Stimulated activated naive CD8-positive, alpha-beta T cell treated with anti-CD3 and anti-CD28 coated beads, Interleukin-15, amount 100 ng/mL, for 72 hours (primary cell): ENCODE measurements at places on chromosomes 3 and 15.
A peak's percentile ranks its signal among the peaks of the same experiment; 100 is the strongest.

DNA sequence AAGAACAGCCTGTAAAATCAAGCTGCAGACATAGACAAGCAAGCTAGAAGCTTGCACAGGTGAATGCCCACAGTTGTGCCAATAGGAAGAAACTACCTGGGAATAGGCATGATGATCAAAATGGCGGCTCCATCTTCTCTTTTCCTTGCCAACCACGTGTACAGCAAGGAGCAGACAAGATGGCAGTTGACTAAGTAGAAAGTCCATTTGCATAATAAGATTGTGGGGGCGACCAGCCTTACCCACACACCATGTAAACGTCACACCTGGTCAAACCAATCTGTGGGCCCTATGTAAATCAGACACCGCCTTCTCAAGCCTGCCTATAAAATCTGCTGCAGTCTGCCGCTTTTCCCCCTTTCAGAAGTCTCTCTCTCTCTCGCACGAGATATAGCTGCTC is 25.1 kb upstream of the ANKRD34C start:
- no peak for DNase-seq

DNA sequence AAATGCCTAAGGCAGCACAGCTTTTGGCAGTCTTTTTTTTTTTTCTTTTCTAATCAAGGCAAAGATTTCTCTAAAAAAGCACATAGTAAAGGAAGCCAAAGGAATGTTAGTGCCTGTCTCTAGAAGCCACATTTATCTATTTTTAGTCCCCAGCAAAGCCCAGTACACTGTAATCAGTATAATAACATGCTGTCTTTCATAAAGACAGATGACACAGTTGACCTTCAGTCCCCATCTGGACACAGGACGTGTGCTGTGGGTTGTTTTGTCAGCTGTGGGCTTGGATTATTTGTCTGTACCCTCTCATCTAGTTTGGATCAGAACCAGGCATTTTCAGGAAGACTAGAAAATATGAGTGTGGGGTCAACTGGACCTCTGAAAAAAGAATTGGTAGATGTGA is 110.4 kb upstream of the CTNNB1 start:
- DNase-seq, result no peak

- no peak for DNase-seq
Observed at GRCh38 chr15:100464888-100465287, 63.9 kb downstream of the CERS3 start.

DNA sequence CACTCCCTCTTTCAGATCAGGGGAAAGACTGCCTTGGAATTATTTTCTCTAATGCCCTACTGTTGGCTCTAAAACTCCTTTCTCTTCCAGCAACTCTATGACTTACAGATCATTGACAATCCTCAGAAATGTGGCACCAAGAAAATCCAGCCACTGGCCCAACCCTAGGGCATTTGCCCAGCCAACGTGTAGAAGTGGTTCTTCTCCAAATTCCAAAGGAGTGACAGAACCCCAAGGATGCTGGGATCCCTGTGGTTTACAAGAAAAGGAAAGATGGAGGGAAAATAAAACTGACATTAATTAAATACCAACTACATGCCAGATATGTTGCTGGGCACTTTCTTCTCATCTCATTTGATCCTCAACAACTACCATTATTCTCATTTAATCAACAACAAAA is 216.0 kb downstream of the NTRK3 start:
- no peak for DNase-seq

DNA sequence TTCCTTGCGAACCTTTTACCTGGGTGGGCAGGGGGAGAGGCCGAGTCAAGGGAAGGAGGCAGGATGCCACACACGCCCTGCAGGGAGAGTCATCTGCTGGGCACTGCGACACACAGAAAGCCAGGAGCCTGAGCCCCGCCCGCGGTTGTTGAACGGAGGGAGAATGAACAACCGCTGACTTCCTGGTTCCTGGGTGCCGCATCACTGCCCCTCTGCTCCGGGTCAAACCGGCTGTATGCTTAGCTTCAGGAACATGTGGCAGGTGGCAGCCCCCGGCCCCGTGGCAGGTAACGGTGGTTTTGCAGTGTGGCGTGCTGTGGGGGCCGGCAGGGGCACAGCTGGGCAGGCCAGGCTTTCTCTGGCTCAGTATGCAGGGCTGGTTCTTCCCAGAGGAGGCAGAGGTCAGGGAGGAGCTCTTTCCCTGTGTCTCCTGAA is 33.4 kb downstream of the APBA2 start:
- peak; percentile 49 for DNase-seq

DNA sequence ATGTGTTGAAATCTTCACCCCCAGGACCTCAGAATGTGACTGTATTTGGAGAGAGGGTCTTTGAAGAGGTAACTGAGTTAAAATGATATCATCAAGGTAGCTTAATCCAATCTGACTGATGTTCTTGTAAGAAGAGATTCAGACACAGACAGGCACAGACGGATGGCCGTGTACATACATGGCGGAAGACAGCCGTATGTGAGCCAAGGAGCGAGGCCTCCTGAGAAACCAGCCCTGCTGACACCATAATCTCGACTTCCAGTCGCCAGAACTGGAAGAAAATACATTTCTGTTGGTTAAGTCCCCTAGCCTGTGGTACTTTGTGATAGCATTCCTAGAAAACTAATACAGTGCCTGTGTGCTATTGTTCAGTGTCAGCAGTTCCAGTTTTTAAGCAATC is 73.6 kb downstream of the APBA2 start:
- no peak for DNase-seq

DNA sequence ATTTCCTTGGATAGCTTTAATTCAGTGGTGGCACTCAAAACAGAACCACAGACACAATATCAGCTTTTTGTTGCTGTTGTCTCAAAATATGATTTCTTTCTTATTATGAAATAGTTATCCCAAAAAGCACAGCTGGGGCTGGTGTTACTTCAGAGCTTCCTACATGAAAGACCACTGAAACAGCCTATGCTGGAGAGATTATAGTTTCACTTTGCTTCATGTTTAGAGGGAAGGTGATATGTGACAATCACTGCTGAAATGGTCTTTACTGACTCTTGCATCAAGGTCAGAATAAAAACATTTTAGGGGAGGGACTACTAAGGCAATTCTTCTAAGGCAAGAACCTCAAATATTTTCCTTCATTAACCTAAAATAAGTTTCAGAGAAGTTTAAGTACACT is 190.7 kb downstream of the TNIK start:
- DNase-seq, result no peak

- no peak for DNase-seq
Observed at GRCh38 chr3:106249159-106249558, 380.3 kb upstream of the CBLB start.

- no peak for DNase-seq
Observed at GRCh38 chr3:123140550-123140949, 61.2 kb upstream of the SEC22A start.

GRCh38 chr15:26864664-26865191 is 2.1 kb upstream of the GABRA5 start:
- no peak for DNase-seq

DNA sequence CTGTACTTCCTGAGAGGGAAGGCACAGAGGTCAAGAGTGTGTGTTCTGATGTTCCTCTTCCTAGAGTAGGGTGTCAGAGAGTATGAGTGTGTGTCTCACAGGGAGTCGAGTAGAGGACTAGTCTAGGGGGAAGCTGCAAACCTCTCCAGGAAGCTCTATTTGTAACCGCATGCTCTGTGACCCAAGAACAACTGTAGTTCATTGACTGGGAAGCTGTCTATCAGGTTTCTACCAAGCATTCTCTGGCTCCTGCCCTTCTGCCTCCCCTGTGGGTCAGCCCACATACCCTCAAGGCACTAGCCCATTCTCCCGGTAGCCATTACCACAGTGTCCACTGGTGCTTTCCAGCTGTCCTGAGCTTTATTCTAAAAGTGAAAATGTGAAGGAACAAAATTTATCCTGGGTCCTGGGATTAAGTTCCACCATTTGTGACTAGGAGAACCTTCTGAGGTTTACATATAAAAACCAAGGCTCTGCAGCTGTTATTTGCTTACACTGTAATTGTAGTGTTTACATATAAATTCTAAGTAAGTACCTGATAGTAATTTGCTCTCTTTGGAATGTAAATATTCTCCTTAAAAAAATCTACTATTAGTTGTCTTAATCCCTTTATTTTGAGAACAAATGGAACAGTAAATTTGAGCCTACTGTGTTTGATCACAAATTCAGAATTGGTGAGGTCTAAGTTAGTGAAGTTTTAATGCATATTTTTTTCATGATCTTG is 40.7 kb downstream of the MYRIP start:
- DNase-seq, result no peak

- no peak for DNase-seq
Observed at GRCh38 chr3:16413321-16413720, 100.2 kb downstream of the RFTN1 start.
